ENCODE measurements at places on chromosomes 1 and 21. TPM values are rescaled to one million over a fixed set of nuclear protein-coding genes. Genes with fewer than 3 reads are reported as not detected.
A peak's percentile ranks its signal among the peaks of the same experiment; 100 is the strongest.

- no peaks in the 10 kb centered on the region for H3K36me3 ChIP-seq
- no peaks in the 10 kb centered on the region for H3K27me3 ChIP-seq
- DNase-seq = no peak
- H3K4me1 ChIP-seq = no peaks in the 10 kb centered on the region
- H3K27ac ChIP-seq = no peak overlapping the region
Observed at GRCh38 chr1:114700036-114700600, 4.8 kb upstream of the AMPD1 start.

DNA sequence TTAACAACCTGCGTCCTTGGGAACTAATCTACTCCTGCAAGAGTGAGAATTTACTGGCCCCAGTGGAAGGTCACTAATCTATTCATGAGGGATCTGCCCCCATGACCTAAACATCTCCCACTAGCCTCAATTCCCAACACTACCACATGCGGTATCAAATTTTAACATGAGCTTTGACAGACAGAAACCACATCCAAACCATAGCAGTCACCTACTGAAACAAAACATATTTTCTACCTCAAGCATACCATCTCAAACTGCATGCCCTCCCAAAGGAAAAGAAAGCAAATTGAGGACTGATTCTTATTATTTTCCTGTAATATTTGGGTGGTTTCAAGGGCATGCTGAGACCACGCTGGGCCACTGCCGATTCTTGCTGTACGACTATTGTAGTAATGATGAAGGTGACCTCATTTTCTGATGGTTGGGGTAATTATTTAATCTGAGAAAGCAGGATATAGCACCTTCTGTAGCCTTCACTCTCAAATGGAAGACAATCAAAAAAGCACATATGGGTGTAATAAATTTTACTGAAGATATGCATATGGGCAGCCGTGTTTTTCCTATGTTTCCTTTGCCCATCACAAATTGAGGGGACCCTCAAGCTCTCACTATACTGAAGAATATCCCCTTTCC, 13.2 kb upstream of the GBP5 start:
- no peak overlapping the region for H3K4me3 ChIP-seq
- H3K4me1 ChIP-seq = no peaks in the 10 kb centered on the region
- no peak overlapping the region for H3K27ac ChIP-seq
- DNase-seq = no peak
- H3K36me3 ChIP-seq = no peaks in the 10 kb centered on the region
- no peaks in the 10 kb centered on the region for H3K27me3 ChIP-seq

GRCh38 chr1:66371233-66372005, 162.5 kb upstream of the SGIP1 start:
- no peak for DNase-seq
- H3K27ac ChIP-seq = no peak overlapping the region
- peaks cover 49% of the 10 kb centered on the region for H3K36me3 ChIP-seq
- no peak overlapping the region for H3K4me3 ChIP-seq
- 0 out of 2 replicates have a peak, but pooled peaks cover 3% of the 10 kb centered on the region for H3K4me1 ChIP-seq

- H3K27me3 ChIP-seq = no peaks in the 10 kb centered on the region
- H3K4me1 ChIP-seq = no peaks in the 10 kb centered on the region
- no peak overlapping the region for H3K27ac ChIP-seq
Observed at GRCh38 chr1:30378991-30379581, 344.3 kb downstream of the MATN1 start.

- no peak overlapping the region for H3K27ac ChIP-seq
- H3K4me1 ChIP-seq = no peaks in the 10 kb centered on the region
- H3K4me3 ChIP-seq = no peak overlapping the region
- no peak for DNase-seq
- H3K27me3 ChIP-seq = peaks cover 3% of the 10 kb centered on the region
- no peaks in the 10 kb centered on the region for H3K36me3 ChIP-seq
Observed at GRCh38 chr1:55536545-55536865, 321.3 kb upstream of the USP24 start.

DNA sequence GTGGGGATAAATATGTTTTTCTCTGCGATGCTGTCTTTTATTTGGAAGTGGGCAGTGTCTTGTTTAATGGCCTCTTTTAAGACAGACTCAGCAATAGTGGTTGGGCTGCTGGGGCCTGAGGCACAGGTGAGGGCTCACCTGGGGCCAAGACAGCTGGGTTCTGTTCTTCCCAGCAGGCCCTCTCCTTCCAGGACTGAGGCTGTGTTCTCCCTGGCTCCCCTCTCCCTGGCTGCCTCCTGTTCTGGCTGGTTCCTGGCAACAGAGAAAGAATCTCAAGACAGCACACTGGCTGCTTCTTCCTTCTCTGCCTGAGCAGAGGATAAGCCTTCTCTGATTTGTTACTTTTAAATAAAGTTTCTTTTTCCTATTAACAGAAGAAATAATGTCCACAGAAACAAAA, 7.4 kb upstream of the GRHL3 start:
- peaks cover 52% of the 10 kb centered on the region for H3K4me1 ChIP-seq
- DNase-seq = no peak
- H3K27ac ChIP-seq = peak overlapping the region; percentile 67
- H3K36me3 ChIP-seq = no peaks in the 10 kb centered on the region
- no peak overlapping the region for H3K4me3 ChIP-seq

GRCh38 chr21:46425041-46425440, 33.6 kb upstream of the DIP2A start:
- DNase-seq = no peak
- peaks cover 39% of the 10 kb centered on the region for H3K4me1 ChIP-seq

GRCh38 chr1:36207339-36207738, 16.9 kb upstream of the THRAP3 start:
- no peaks in the 10 kb centered on the region for H3K36me3 ChIP-seq
- peaks cover 15% of the 10 kb centered on the region for H3K4me1 ChIP-seq
- peak overlapping the region; percentile 83 for H3K27ac ChIP-seq
- DNase-seq = peak; percentile 41

DNA sequence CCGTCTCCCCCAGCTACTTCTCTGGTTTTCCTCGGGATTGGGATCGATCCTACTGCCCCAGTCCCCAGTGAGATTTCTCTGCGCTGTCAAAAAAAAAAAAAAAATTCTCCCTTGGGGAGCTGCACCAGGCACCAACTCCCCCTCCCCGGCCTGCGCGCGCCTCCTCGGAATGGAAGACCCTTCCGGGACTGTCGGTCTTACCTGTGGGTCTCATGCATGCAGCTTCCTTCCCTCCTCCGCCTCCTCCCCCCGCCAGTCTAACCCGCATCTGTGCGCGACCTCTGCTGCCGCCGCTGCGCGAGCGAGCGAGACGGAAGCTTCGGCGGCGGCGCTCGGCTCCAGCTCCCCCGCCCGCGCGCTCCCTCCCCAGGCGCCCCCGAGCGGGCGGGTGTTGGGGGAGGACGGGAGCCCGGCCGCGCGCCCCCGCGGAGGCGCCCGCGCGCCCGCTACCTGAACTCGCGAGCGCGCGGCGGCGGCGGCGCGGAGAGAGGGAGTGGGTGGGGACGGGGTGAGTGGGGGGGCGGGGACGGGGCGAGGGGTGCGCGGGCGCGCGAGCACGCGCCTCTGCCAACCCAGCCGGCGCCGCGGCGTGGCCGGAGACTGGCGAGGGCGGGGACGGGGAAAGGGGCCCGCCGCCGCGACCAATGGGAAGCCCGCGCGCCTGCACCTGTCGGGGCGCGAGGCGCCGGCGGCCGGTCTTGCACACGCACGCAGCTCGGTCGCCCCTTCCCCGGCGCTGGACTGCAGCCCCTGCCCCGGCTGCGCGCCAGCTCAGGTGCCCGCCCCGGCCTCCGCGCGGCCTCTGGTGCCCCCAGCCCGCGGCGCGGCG, at the start of gene SUSD4:
TSS of gene SUSD4 (minus strand) at position 321 of the 829 bp plus-strand sequence. CDS start 751 bp downstream, outside the sequence.
- peaks cover 17% of the 10 kb centered on the region for H3K4me1 ChIP-seq
- peaks cover 78% of the 10 kb centered on the region for H3K27me3 ChIP-seq
- peak; percentile 79 for DNase-seq
- H3K4me3 ChIP-seq = peak within 1 kb of the TSS; percentile 88
- H3K36me3 ChIP-seq = no peaks in the 10 kb centered on the region

Gene EXO1
- 31.7 TPM for total RNA-seq

Gene SH2D1B
- total RNA-seq = not detected

DNA sequence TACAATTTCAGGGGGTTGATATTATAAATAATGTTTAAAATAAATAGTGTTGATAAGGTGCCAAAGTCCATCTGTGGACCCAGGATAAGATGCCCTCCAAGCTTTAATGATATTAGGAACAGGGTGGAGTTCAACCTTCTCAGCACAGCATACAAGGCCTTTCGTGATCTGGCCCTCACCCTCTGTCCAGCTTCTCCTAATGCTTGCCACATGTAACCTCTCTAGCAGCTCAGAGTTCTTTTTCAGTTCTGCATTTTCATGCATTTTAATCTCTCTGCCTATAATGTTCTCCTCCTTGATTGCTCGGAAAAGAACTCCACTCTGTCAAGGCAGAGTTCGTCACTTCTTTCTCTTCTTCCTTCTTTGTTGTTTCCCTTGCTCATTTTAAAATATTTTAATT, 21.4 kb upstream of the SMAP2 start:
- H3K27ac ChIP-seq = no peak overlapping the region
- no peak overlapping the region for H3K4me3 ChIP-seq
- no peak for DNase-seq
- H3K36me3 ChIP-seq = no peaks in the 10 kb centered on the region

Gene KRTAP10-2
- total RNA-seq = 0.16 TPM

DNA sequence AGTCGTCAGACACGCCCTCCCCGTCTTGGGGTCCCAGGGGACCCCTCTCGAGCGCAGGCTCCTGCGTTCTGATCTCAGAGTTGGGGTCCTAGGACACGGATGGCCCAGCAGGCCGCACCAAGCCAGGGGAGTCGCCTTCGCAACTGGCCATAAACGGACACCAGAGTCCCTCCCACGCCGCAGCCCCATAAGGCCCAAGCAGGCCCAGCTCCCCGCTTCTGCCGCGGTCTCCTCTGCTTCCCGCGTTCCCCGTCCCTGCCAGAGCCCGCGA, 633 bp downstream of the DMRTA2 start:
- H3K36me3 ChIP-seq = peaks cover 7% of the 10 kb centered on the region
- H3K27ac ChIP-seq = no peak overlapping the region
- peaks cover 97% of the 10 kb centered on the region for H3K27me3 ChIP-seq
- peaks cover 64% of the 10 kb centered on the region for H3K4me1 ChIP-seq

- H3K36me3 ChIP-seq = no peaks in the 10 kb centered on the region
- peaks cover 8% of the 10 kb centered on the region for H3K4me1 ChIP-seq
- no peak overlapping the region for H3K4me3 ChIP-seq
- H3K27me3 ChIP-seq = peaks cover 6% of the 10 kb centered on the region
- no peak overlapping the region for H3K27ac ChIP-seq
Observed at GRCh38 chr1:21818656-21819055, 6.6 kb downstream of the LDLRAD2 start.

Gene SYNJ1
- total RNA-seq = 6.3 TPM

Gene CXADR
- 119 TPM for total RNA-seq

DNA sequence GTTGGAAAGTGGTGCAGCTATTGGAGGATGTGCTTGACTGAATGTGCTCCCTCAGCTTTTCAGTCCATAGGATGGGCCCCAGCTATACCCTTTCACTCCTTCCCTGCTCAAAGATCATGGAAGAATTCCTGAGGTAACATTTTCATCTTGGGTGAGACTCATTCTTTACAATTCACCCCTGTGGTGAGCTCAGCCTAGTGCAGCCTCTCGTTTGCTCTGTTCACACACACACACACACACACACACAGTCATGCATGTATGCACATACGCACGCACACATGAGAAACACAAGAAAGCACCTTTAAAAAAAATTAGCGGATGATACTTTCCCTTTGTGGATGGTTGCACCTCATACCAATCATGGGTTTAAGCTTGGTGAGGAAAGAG, 25.8 kb downstream of the CCN1 start:
- H3K4me1 ChIP-seq = peaks cover 45% of the 10 kb centered on the region
- no peaks in the 10 kb centered on the region for H3K27me3 ChIP-seq
- H3K4me3 ChIP-seq = no peak overlapping the region

DNA sequence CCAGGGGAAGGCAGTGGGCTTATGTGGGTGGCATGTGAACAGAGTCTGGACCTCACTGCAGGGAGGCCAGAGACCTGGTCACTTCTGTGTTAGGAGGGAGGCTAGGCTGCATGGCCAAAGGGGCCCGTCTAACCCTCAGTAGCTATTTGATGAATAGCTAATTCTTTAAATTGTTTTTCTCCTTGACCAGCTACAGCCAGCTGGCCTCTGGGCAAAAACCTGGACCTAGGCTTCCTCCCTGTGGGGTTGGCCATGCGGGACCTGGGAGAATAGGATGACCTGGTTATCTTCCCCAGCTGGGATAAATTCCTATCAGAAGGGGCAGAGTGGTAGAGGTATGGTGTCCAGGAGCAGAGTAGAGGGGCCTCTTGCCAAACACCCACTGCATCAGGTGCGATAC, 79.4 kb downstream of the TNR start:
- H3K36me3 ChIP-seq = no peaks in the 10 kb centered on the region
- no peak for DNase-seq
- no peak overlapping the region for H3K27ac ChIP-seq
- H3K4me1 ChIP-seq = peaks cover 12% of the 10 kb centered on the region
- H3K27me3 ChIP-seq = no peaks in the 10 kb centered on the region

- peak overlapping the region; percentile 84 for H3K4me3 ChIP-seq
- H3K27me3 ChIP-seq = peaks cover 19% of the 10 kb centered on the region
- no peak overlapping the region for H3K27ac ChIP-seq
- H3K36me3 ChIP-seq = peaks cover 15% of the 10 kb centered on the region
Observed at GRCh38 chr1:42463921-42464320, 835 bp downstream of the CCDC30 start.

DNA sequence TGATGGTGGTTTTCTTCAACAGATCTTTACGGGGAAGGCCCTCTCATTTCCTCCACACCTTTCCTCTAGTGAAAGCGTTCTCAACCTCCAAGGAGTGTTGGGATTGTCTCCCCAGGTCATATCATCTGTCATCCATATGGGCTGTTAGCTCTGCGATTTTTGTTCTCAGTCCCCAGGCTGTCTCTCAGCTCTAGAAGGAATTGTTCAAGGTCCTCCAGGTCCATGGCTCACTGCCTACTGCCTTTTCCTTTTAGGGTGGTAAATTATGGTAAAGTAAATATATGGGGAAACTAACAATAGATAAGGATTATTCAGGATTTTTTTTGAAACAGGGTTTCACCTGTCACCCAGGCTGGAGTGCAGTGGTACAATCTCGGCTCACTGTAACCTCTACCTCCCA, 37.6 kb downstream of the ELF3 start:
- no peak for DNase-seq
- no peaks in the 10 kb centered on the region for H3K36me3 ChIP-seq
- H3K4me1 ChIP-seq = no peaks in the 10 kb centered on the region
- no peak overlapping the region for H3K4me3 ChIP-seq
- H3K27ac ChIP-seq = no peak overlapping the region
- no peaks in the 10 kb centered on the region for H3K27me3 ChIP-seq

- H3K36me3 ChIP-seq = peaks cover 7% of the 10 kb centered on the region
- H3K27ac ChIP-seq = no peak overlapping the region
- H3K4me1 ChIP-seq = peaks cover 8% of the 10 kb centered on the region
- no peak for DNase-seq
- H3K27me3 ChIP-seq = no peaks in the 10 kb centered on the region
Observed at GRCh38 chr1:169457443-169457842, 28.3 kb downstream of the SLC19A2 start.

GRCh38 chr1:159915571-159916241, 9.6 kb downstream of the TAGLN2 start:
- no peak for DNase-seq
- peak overlapping the region; percentile 88 for H3K27ac ChIP-seq
- H3K4me1 ChIP-seq = peaks cover 52% of the 10 kb centered on the region
- peaks cover 4% of the 10 kb centered on the region for H3K36me3 ChIP-seq

Gene STIL
- total RNA-seq = 24.0 TPM

Gene ABCA4
- 0.16 TPM for total RNA-seq

All from WTC11 (cell line).